ENCODE measurements at places on chromosomes 2 and 18.

DNA sequence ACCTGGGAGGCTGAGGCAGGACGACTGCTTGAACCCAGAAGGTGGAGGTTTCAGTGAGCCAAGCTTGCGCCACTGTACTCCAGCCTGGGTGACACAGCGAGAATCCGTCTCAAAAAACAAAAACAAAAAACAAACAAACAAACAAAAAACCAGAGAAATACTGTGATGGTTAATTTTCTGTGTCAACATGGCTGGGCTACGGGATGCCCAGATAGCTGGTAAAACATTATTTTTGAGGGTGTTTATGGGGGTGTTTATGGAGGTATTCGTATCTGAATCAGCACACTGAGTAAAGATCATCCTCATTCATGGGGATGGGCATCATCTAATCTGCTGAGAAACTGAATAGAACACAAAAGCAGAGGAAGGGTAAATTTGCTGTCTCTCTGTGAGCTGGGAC is 40.8 kb upstream of the COX7A2L start:
- no peak for DNase-seq

DNA sequence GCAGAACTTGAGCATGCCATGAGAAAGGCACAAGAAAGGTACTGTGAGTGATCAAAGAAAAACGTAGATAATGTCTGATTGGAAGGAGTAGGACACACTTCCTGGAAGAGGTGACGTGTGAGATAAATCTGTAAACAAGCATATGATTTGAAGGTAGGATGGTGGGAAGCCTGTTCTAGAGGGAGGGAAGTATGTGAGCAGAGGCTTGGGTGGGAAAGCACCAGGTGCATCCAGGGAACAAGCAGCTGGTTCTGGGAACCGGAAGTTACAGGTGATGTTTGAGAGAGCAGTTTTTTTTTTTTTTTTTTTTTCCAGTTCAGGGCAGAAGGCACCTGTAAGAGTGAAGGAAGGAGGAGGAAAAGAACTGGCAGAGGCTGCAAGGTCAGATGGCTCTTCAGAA is 116.6 kb upstream of the EFEMP1 start:
- DNase-seq: no peak

DNA sequence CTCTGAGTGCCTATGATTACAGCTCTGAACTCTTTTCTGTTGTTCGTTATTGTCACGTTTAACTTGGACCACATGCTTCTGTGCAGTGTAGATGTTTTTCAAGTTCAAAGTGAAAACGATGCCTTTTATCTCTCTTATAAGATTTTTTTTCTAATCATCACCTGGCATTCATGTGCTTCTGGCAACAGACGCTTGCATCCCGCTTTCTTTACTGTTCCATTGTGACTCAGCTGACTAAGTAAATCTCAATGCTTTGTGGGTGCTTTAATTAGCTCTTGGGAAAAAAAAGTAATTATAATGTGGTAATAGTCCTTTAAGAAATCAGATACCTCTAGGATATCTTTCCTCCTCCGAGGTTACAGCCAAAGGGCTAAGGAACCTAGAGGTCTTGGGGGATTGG is 31.2 kb upstream of the RMP24 start:
- DNase-seq: no peak

- no peak for DNase-seq
Measured at GRCh38 chr2:127027715-127028114, 79.2 kb downstream of the BIN1 start.

DNA sequence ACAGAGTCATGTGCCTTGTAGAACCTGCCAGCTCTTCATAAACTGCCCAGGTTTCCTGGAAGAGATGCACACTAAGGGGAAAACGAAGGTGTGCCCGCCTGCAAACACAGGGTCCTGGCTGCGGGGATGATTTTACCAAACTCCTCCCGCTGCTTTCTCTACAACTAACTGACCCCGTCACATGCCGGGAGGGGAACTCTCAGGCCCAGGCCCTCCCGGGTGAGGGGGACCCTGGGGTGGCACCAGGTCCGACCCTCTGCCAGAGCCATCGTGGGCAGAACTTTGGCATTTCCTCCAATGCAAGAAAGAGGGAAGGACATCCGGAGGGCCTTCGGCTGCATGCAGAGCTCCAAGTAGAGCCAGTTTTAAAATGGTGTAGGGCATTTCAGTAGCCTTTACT is 28.6 kb downstream of the CAPN13 start:
- no peak for DNase-seq

DNA sequence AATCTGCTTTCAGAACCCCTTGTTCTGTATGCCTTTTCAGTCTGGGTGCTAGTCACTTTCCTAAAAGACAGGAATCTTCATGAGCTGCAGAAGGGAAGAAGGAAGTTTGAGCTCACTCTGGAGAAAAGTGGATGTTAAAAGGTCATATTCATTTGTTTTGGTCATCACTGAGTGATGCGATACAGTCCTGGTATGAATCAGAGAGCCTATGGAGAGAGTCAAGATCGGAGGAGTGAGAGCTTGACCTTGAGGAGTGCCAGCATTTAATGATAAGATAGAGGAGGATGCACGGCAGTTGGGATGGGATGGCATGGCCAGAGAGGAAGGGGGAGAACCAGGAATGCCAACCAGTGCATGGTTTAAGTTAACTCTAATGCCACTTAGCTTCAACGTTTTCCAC is 19.6 kb downstream of the USP39 start:
- no peak for DNase-seq

DNA sequence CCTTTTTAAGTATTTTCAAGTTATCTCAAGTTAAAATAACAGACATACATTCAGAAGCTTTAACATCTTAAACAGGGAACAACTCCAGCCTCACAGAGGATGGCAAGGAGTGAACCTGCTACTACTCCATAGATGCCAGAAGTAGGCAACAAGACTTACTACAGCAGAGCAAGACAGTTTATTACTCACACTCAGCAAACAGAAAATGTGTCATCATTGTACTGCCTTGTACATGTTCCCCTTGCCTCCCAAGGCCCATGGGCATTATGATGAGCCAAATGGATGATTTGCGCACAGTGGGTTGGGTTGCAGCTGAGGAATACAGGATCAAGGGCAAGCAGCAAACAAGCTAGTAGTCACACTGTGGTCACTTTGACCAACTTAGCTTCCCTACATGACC is 80.6 kb upstream of the VRK2 start:
- DNase-seq: no peak

DNA sequence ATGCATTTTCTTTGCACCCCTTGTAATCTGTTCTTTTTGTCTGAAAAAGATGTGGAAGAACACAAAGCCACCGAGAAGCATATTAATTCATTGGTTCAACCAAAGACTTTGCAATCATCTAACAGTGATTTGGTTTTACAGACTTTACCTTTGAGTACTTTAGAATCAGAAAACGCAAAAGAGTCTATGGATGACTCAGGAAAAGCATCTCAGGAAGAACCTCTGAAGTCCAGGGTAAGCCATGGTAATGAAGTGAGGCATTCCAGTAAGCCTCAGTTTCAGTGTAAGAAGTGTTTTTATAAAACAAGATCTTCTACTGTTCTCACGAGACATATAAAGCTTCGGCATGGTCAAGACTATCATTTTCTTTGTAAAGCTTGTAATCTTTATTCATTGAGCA is 35.2 kb downstream of the ZNF407 start:
- no peak for DNase-seq

DNA sequence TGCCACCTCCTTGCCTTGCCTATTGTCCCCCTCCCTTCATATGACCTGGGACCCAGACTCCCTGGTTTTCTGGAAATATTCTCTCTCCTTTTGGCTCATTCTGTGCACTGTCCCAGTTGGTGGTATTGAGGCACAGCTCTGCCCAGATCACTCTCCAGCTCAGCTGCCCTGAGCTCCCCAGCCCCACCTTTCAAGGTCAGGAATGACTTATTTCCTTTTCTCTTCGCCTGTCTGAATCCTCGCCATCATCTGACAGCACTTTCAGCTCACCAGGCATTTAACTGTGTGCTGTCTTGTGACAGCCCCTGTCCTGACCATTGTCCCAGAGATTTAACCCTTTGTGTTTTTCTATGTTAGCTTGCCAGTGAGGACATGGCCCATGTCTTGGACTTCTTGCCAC is 133.0 kb downstream of the MSH2 start:
- DNase-seq: no peak

DNA sequence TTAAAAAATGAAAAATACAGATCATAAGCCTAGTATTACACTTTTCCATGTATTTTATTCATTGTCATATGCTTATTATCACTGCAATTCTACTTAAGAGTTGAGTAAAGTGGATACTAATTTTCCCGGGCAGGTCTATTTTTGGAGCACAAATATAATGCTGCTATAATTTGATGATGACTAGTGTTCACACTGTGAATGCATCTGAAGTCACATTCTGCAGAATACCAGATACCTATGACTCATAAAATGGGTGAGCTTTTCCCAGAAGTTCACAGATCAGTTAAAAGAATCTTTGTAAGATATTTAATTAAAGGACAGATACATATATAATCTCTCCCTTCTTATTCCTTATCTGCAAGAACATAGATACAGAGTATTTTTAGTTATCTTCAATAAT is 79.8 kb upstream of the MC4R start:
- no peak for DNase-seq

GRCh38 chr2:70630761-70631160 is 77.1 kb upstream of the TGFA start:
- no peak for DNase-seq

GRCh38 chr2:155645791-155646190 is 686.7 kb downstream of the NR4A2 start:
- DNase-seq: no peak

GRCh38 chr2:198098918-198099317 is 294.5 kb downstream of the PLCL1 start:
- no peak for DNase-seq

GRCh38 chr2:209578394-209579001 is 154.7 kb downstream of the MAP2 start:
- DNase-seq: no peak

DNA sequence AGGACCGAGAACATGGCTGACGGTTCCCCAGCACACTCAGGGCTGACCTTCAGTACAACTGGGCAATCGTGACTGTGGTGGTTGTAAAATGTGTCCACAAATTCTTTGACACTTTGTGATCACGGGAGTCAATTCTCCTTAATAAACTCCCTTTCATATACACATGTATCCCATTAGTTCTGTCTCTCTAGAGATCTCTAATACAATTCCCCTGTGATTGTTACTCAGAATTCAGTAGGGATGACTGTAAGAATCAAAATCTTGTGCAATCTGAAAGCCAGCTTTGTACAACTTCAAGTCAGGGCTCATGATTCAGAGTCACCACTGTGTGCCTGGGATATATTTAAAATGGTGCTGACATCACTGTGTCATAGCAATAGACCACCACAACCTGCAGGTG is 89.5 kb upstream of the LMAN1 start:
- no peak for DNase-seq

DNA sequence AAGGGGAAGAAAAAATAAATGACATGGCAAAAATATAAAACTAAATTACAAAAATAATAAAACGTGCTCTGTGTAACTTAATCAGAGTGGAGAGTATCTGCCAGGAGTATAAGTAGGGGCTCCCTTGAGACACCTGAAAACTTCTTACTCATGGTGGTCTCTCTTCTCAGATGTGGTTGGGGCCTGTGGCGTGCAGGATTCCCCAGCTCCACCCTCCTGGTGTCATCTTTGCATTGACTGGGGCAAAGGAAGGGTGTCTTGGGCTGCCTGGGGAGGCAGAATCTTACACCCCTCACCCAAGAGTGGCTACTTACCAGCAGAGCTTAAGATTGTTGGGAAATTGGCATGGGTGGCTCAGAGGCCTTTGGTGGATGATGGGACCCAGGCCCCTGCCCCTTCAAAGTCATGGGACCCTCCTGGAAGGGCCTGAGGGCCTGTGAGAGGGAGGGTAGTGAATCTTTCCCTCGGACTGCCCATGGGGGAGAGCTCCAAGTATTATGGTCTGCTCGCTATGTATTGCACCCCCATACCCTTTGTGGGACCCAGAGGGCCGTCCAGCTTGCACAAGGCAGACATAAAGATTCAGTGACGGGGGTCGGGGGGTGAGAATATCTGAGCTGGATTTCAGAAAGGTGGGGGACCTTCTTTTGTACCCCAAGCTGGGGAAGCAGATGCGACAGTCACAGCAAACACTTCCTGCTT is 6.9 kb upstream of the TRAF3IP1 start:
- DNase-seq: no peak

DNA sequence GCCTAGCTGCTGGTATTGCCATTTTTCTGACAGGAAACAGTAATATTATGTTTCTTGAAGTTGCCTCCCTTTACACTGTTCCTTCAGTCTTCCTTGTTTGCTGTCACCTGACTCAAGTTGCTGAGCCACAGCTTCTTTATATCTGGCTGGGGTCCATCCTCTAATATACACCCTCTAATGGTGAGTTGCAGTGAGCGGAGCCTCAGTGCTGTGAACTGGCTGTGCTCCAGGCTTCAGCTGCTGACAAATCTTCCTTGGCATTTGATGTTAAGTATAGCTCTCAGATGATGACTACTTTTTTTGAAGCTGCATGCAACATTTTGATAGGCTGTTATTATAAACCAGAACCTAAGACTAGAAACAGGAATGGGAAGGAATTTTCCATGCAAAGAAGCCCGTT is 366.7 kb downstream of the NUP35 start:
- DNase-seq: peak; percentile 18

GRCh38 chr2:54073796-54074195 is 41.6 kb upstream of the ACYP2 start:
- DNase-seq: no peak

GRCh38 chr2:43648994-43649701 is 12.1 kb downstream of the PLEKHH2 start:
- no peak for DNase-seq

DNA sequence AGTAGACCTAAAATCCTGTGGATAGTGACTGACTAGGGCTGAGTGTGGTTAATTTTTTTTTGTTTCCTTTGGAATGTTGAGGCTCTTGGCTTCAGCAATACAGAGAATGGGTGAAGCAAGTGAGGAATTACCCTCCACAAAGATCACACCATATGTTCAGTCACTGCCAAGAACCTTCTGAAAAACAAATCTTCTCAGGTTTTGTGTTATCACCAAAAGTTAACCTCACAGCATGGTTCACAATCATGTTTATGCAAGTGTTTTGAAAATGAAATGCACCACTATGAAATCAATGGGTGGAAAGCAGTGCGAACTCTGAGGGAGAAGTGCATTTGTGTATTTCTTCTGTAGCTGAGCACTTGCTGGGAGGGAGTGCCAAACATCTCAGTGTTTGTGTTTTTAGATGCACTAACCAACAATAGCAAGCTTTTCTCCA is 44.4 kb downstream of the SPATS2L start:
- no peak for DNase-seq

- no peak for DNase-seq
Measured at GRCh38 chr2:47257946-47258348, 102.8 kb upstream of the STPG4 start.

- DNase-seq: no peak
Measured at GRCh38 chr18:61308795-61309393, 24.3 kb upstream of the CDH20 start.

DNA sequence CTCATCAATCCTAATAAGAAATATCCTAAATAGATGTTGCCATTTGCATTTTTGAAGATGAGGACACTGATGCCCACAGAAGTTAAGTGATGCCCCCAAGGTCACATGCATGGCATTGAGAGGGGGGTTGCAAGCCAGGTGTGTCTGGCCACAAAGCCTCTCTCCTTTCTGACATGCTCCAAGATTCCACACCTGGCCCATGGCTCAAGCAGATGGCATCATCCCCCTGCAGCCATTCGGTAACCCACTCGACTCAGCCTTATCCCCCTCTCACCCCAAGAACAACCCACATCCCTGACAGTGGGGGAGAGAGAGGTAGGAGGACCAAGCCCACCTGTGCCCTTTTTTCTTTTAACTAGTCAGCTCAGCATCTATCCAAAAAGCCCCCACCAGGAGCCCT is 16.5 kb upstream of the TEX51 start:
- DNase-seq: no peak

GRCh38 chr18:14767474-14767873 is 19.5 kb downstream of the ANKRD30B start:
- no peak for DNase-seq

All from NCI-H1092 (cell line).